ENCODE measurements at places on chromosomes 11 and 22.

DNA sequence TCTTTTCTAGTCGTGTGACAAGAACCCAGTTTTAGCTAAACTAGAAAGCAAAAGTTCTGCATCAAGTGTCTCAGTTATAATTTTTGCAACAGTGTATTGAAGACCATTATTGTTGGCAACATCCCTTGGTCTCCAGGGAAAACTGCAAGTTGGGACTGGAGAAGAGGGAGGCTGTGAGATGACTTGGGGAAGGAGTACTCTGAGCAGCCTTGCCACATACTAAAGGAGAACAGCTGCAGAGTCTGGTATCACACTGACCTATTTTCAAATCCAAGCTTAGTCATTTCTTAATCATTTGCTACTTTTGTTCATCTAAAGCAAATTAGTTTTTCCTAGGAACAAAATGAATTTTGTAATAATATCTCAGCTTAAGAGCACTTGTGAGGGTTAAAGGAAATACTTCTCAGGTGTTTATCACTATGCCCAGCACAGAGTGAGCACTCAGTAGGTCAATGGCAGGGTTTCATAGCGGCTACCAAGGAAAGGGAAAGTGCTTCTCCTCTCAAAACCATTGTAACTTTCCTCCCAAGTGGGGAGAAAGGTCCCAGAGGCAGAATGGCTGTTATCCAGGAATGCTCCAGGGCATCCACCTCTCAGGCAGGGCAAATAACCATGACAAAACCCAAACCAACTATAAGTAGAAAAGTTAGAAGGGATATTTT is 247.1 kb downstream of the C11orf87 start:
- no peak for DNase-seq

DNA sequence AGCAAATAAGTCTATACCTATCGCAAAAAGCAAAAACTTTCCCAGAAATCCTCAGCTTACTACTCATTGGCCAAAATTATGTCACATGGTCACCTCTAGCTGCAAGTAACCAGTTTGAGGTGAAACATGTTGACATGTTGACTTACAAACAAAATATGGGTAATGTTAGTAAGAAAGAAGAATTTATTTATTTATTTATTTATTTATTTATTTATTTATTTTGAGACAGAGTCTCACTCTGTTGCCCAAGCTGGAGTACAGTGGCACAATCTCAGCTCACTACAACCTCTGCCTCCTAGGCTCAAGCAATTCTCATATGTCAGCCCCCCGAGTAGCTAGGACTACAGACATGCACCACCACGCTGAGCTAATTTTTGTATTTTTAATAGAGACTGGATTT is 5.4 kb upstream of the SLC35C1 start:
- no peak for DNase-seq

- no peak for DNase-seq
Observed at GRCh38 chr22:40300884-40301672, 45.2 kb upstream of the ADSL start.

- no peak for DNase-seq
Observed at GRCh38 chr11:8285796-8286195, 22.1 kb upstream of the LMO1 start.

GRCh38 chr11:122234257-122234656 is 118.2 kb upstream of the BLID start:
- DNase-seq: no peak

DNA sequence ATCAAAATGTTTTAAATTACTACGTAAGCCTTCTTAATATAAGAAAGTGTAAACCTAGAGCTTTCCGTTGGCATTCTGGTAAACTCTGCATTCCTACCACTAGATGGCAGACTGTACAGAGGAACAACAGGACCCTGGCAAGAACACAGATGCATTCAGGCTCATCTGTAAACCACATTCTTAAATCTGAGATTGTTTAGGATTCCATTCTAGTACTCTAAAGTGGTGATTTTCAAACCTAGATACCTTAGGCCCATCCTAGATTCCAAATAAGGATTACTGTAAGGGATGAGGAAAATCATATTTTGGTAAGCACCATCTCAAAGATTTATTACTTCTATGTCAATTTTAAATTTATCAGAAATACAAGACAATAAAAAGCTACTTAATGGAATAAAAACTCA is 26.9 kb downstream of the PICALM start:
- DNase-seq: peak; percentile 16

- DNase-seq: no peak
Observed at GRCh38 chr11:5343474-5344335, at the start of gene OR51B5. OR51B5 (minus strand) TSS chr11:5343524; CDS start chr11:5343524, 0 bp downstream.

DNA sequence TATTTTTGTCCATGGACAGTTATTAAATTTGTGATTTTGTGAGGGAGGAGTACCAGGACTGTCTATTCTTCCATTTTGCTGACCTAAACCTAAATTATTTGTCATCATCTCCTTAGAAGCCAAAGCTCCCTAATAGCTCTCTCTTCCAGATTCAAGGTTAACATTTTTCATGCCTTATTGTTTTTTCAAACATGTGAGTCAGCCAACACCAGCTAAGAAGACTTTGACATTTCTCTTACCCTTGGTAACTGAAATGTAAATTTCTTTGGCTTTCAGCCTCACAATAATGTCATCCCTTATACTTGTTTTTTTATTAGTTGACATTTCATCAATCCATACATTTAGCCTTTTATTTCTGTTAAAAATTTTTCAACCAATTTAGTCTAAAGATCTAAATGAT is 19.2 kb downstream of the OR52E1 start:
- no peak for DNase-seq

DNA sequence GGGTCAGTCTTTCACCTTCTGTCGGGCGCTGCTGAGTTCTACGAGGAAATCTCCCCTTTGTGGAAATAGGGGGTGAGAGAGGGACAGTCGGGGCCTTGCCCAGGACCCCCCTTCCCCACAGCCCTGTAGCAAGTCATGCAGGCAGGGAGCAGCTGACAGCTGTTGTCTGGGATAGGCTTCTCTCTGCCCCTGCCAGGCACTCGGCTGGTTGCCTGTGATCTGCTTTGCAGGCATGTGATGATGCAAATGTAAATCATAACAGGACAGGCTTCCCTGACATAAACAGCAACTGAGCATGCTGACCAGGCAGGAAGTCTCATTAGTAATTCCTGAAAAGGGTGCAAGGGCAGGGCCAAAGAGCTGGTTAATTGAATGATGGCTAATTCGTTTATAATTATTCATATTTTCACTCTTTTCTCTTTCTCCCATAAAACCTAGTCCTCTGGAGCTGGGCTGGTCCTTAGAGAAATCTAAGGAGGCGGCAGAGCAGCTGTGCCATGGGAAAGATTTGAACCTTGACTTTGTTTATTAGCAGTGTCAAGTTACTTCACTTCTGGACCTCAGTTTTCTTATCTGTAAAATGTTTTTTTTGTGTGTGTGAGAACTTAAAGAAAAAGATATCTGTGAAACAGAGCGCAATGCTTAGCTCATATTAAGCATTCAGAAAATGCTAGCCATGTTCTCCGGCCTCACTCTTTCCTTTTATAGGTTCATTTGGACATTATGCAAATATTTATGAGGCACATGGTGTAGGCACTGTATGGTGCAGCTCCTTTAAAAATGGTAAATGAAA is 129.7 kb downstream of the LDLRAD3 start:
- DNase-seq: no peak

GRCh38 chr11:30605036-30605605 is 19.0 kb upstream of the MPPED2 start:
- no peak for DNase-seq

GRCh38 chr11:132551016-132551415 is 981.3 kb downstream of the OPCML start:
- DNase-seq: no peak

- no peak for DNase-seq
Observed at GRCh38 chr11:116224154-116224888, 548.5 kb downstream of the BUD13 start.

DNA sequence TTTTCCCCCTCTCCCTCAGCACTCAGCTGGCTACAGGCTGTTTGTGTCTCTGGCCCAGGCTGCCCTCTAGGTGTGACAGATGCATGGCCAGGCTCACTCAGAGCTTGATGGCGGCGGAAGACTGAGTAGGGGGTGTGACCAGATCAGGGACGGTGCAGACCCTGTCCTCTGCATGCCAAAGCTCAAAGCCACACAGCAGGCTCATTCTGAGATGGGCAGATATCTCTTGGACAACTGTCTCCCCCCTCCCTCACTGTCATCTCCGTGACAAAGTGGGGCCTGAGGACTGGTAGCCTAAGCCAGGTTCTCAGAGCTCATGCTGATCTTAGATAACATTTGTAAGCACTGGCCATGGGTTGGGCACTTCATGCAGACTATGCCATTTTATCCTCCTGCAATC is 231.3 kb downstream of the DSCAML1 start:
- no peak for DNase-seq

DNA sequence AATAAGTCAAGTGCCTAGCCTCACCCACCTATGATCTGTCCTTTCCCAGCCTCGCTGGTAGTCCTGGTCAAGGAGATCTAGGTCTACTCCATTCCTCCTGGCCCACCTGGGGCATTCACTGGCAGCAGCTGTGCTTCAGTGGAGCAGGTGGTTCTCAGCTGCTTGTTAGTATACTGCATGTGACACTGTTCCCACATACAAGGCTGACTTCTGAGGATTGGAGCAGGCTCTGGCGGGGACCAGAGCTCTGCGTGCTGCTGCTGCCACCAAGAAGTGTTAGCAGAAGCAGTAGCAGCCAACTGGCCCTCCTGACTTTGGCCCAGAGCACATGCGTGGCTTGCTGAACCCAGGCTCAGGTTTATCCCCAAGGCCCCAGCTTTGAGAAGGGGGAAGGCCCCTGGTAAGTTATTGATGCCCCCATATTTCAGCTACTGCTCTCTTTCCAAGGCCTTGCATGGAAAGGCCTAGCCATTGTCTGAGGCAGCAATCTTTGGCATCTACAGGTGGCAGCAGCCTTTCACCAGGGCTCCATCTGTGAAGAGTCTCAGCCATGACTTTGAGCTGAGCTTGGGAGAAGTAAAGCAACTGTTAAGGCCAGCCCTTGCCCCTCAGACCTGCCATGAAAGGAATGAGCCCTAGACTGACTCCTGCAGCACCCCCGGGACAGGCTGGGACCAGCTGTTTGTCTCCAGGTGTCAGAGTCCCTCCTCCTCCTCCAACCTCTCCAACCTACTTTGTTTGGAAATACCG is 26.5 kb downstream of the ARHGAP1 start:
- DNase-seq: no peak

- DNase-seq: no peak
Observed at GRCh38 chr22:46022881-46023512, 46.0 kb upstream of the WNT7B start.

All from activated CD8-positive, alpha-beta memory T cell treated with anti-CD3 and anti-CD28 coated beads for 1 hour (primary cell).